ENCODE measurements at places on chromosomes 11 and 22.

GRCh38 chr11:75633409-75634066 lies 35.3 kb downstream of the MAP6 start:
- DNase-seq = no peak

GRCh38 chr11:120985718-120986569 lies 38.0 kb upstream of the TBCEL start:
- DNase-seq = peak; percentile 34

GRCh38 chr11:113173126-113173525 lies 141.3 kb upstream of the TTC12 start:
- no peak for DNase-seq

DNA sequence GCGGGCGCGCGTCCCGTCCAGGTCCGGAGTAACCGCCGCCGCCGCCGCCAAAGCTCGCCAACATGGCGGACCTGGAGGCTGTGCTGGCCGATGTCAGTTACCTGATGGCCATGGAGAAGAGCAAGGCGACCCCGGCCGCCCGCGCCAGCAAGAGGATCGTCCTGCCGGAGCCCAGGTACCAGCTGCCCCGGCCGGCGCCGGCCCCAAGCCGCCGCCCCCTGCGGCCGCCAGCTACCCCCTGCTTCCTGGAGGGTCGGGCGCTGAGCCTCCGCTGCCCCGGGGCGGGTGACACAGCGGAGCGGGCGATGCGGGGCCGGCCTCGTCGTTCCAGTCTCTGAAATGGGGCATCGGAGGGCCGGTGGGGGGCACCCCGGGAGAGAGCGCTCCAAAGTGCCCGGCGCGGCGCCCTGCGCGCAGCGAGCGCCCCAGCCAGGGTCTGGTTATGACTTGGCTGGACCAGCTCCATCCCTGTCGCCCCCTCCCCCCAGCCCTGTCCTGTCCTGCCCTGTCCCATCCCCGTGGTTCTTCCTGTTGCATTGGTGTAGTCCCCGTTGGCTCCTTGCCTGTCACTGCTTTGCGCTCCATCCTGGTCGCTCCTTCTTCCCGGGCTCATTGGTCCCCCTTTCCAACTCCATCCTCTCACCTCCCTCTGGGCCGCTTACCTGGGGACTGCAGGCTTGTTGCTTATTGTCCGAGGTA lies 653 bp downstream of the GRK3 start:
- DNase-seq = no peak

- no peak for DNase-seq
These were observed 1.3 kb downstream of the CTSW start for GRCh38 chr11:65880844-65881421.

DNA sequence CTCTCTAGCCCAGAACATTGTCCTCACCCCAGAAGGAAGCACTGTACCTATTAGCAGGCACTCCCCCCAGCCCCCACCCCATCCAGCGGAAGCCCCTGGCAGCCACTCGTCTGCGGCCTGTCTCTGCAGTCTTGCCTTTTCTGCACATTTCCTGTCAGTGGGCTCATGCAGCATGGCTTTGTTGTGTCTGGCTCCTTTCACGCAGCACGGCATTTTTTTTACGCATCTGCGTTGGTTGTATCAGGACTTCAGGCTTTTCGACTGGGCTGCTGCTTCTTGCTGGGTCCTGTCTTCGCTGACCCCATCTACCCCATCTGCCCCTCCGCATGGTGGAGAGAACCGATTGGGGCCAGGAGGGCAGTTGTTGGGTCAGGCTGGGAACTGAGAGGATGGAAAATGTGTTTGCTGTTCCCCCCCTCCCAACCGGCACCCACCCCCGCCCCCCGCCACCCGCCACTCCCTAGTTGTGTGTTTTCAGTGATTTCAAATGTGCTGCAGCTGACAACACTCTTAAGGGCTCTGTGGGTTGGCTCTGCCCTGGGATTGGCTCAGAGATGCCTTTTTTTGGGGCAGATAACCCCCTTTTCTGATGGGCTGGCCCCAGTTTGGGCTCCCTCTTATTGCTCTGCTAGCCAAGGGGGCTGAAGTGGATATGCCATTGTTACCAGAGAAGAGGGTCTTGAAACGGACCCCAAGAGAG lies 110.0 kb downstream of the KIAA1671 start:
- DNase-seq = peak; percentile 95

DNA sequence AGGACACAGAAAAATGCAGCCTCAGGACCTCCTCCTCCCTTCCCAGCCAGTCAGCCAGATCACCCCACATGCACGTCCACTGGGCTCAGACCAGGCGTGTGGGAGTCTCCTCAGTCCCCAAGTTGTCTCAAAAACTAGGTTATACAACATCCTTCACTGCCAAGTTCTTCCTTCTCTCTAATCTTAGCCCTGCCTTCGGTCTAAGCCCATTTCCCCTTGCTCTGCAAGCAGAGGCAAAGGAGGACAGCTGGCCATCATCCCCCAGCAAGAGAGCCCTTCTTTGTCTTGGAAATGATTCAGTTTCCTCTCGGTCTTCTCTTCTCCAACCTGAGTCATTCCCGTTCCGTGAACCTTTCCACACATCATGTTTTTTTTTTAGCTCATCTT lies 14.0 kb upstream of the NRGN start:
- no peak for DNase-seq

GRCh38 chr22:38940811-38941384 lies 16.5 kb upstream of the APOBEC3A start:
- peak; percentile 30 for DNase-seq

DNA sequence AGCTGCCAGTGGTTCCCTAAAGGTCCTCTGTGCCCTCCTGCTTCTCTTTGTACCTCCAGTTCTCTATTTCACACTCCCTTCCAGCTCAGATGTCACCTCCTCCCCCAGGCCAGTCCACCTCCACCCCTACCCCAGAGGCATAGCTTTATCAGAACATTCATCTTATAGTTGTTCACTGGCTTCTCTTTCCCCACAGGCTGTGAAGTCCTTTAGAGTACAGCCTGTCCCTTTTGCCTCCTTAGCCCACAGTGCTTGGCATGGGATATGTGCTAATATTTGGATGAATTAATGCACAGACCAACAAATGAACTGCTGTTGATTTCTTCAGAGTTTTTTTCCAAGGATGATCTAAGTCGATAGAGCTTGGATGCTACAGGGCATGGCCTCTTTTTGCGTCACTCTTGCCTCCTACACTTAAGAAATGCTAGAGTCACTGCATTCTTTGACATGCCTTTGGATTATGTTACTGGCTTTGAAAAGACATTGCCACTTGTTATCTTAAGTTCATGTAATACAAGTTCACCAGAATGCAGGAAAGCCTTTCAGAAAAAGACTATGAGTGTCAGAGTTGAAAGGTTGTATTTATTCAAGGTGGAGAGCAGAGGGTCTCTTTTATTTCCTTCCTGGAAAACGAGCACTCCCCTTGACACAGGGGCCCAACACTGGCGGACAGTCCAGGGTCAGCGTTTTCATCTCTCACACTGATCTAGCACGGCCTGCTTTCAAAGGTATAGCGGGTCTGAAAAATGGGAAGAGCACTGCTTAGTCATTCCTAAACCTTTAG lies 75.7 kb downstream of the PISD start:
- no peak for DNase-seq

DNA sequence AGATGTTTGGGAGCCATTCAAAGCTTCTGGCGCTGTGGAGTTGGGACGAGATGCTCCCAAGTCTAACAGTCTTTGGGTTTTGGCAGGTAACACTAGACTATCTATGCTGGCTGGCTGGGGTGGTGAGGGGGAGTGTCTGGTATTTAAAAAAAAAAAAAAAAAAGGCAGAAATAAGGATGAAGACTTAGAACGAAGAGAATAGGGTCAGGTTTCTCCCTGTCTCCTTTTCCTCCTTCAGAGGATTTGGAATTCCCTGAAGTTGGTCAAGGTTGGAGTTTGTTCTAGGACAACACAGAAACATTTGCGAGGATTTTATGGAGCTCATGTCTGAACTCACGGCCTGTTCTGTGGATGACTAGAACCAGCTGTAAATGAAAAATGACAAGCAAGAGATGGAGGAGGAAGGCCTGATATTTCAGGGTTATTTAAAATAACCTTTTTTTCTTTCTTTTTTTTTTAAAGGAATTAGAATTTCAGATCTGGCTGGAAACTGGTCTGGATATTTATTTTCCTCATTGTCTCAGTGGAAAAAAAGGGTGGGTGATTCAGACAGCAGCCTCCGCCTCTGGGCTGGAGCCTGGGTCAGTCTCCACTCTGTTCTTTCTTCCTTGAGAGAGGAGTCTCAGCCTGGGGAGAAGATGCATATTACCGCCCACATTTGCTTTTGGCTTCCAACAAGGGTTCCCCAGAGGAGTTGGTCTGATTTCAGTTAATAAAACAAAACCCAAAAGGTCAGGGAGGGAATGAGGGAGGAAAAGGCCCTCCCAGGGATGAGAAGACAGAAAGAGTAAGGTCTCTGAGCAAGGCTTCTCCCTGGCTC lies 80.1 kb downstream of the USP35 start:
- no peak for DNase-seq

DNA sequence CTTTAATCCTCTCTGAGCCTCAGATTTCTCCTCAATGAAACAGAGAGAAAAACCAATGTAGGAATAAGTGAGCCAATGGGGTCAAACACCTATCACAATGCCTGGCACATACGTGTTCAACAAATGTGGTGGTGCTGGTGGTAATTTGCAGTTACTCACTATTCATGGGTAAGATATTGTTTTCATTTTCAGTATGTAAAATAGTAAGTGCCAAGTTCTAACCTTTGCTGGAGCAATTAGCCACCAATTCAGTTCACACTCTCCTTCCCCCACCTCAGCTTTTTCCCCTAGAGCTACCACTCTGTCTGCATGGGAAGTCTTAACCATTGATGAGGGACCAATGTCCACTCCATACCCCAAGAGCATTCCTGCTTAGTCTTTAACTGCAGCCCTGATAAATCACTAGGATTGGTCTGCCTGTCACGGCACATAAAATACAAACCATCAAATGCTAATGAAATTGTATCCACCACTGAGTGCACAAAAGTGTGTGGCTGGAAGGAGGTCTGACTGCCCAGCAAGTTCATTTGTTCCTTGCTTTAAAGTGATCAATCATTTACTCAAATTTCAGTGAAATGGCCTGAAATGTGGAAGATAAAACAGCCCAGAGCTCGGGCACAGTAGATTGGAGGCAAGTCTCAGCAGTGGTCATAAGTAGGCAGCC lies 187.4 kb upstream of the API5 start:
- DNase-seq = no peak

DNA sequence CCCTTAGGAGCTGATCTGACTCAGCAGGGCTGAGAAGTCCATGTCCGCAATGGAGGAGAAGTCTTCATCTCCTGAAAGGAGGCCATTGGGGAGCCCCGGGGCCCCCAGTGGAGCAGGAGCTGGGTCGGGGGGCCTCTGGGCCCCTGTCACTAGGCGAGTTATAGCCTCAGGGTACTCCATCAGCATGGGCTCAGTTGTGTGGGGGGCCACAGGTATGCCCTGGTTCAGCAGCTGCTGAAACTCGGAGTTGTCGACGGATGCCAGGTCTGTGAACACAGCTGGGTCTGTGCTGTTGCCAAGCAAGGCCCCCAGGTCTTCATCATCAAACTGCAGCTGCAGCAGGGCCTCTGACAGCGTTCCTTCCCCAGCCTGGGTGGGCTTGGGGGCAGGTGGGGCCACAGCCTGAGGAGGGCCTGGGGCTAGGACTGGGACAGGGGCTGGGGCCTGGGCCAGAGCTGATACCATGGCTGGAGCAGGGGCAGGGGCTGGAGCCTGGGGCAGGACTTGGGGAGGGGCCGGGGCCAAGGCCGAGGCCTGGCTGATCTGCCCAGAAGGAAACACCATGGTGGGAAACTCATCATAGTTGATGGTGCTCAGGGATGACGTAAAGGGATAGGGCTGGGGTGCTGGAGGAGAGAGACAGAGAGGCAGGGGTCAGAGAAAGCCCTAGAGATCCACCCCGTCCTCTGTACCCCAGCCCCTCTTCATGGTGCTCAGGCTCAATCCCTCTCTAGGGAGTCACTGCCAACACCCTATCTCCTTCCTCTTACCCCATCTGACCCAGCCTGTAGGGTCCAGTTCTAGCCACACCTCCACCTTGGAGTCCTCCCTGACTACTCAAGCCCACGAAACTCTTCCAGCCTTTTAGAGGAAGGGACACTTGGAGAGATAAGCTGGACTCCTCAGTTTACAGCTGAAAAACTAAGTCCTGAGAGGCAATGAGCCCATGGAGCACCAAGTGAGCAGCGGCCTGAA lies 8.1 kb downstream of the RELA start:
- DNase-seq = no peak

GRCh38 chr11:65817312-65817834 lies 16.4 kb upstream of the SNX32 start:
- DNase-seq = no peak

- DNase-seq = no peak
These were observed 25.2 kb downstream of the CAPN1 start for GRCh38 chr11:65206901-65207300.

- DNase-seq = no peak
These were observed 30.8 kb upstream of the GLYAT start for GRCh38 chr11:58762284-58763119.

- DNase-seq = peak; percentile 44
These were observed 4.7 kb upstream of the SHISA8 start for GRCh38 chr22:41919357-41920224.

DNA sequence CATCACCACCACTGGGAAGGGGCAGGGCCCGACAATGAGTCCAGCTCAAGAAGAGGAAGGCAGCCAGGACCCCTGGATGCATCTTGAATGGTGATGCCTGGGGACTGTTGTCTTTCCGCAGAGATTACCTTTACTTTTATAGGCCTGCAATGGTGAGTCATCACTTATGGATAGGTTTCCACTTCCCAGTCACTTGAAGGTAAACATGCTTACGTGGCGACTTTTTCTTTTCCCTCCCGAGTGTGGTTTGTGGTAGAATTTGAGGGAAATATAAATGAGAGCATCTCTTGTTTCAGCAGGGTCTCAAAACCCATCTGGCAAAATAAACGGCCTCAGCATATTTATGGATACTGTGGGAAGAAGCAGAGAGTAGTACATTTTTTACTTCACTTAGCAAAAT lies at the start of gene MMP13:
Gene MMP13 (minus strand): TSS at position 109 of the 400 bp plus-strand sequence. CDS start 27 bp downstream, at position 82.
- no peak for DNase-seq

DNA sequence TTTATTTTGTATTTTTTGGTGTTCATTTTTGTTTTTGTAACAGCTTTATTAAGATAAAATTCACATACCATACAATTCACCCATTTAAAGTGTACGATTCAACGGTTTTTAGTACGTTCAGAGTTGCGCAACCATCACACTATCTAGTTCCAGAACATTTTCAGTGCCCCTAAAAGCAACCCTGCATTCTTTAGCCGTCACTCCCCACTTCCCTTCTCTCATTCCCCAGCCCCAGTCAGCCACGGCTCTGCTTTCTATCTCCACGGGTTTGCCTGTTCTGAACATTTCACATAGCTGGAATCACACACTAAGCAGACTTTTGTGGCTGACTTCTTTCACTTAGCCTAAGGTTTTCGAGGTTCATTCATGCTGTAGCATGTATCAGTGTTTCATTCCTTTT lies 9.6 kb upstream of the KCNQ1OT1 start:
- DNase-seq = no peak

- no peak for DNase-seq
These were observed 265.5 kb downstream of the CTTN start for GRCh38 chr11:70663815-70664214.

DNA sequence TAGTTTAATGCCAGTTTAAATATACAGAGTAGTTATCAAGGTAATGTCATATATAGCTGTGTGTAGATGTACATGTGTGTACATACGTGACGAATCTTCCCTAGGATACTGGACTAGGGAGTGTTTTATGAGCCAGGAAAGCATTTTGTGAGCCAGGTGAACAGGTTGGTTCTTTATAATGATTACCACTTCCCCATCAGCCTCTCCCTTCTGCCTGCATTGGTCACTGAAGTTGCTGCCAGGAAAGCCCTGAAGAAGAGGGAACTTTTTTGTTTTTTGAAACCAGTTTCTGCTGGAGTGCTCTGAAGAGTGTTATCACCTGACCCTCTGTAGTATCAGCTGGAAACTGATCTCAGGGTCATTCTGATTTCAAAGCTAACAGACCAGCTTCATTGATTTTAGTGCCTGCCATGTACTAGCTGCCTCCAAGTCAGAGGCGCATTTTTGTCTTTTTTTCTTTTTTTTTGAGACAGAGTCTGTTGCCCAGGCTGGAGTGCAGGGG lies 14.2 kb upstream of the ST14 start:
- DNase-seq = no peak

Data from CD8-positive, alpha-beta T cell (primary cell).